Right lung (tissue), 10 donors: ENCODE measurements at places on chromosomes 2 and 18. TPM values are rescaled to one million over a fixed set of nuclear protein-coding genes. Genes with fewer than 3 reads are reported as not detected.

DNA sequence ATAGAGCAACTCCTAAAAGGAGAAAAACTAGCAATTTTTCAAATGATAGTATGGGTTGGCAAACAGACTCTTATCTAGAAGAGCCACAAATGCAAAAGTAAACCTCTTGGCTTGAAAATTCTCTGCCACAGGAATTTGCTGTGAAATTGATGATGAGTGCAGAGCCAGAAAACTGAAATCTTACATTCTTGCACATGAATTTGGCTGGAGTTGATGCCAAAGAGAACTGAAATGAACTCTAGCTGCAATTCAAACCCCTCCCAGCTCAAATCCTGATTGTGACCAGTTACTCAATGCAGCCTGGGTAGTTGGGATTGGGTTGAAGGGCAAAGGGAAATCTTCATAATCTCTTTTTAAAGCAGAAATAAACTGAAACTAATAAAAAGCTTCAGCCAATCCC, 266.6 kb downstream of the PDE11A start:
- DNase-seq = no peak

GRCh38 chr18:63258749-63259566, 60.6 kb downstream of the BCL2 start:
- DNase-seq = no peak

DNA sequence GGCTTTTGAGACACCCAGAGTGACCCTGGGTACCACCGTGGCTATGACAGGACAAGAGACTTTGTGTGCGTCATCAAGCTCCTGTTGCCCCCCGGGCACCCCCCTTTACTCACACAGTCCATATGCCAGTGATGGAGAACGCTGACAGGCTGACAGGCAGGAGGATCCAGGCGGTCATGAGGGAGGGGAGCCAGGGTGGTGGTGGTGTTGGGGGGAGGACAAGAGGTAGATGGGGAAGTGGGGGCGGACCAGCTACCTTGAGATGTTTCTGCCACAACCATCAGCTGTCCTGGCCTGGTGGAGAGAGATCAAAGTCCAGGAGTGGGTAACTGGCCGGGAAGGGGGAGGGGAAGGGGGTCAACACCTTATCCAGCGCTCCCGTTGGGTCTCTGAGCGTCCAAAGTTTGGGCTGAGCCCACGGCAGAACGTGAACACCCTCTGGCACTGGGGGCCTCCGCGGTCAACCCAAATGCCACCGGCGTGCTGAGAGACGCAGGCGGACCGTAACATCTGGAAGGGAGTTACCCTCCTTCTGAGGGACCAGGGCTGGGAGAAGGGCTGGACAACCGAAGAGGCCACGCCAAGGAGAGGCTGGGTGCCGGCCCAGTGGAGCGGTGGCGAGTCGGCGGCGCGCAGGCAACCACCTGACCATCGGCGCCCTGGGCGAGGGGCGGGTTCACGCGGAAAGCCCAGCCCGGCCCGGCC, 575 bp downstream of the TMEM150A start:
- DNase-seq = no peak

The VWC2L gene
- not detected for polyA plus RNA-seq

DNA sequence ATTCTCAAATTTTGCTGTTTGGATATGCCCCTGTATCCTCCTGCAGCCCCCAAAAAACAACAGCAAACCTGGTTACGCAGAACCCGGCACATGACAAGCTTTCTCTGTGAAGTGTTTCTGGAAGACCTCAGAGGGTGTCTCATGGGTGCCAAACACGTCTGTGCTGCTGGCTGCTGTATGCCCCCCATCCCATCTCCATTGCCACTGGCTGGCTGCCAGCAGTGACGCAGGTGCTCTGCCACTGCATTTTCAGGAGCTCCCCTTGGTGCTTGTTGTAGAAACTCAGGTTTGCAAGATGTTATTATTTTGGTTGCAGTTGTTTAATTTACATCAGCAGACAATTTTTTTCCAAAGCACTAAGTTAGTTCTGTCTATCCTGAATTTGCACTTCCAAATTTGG, 166.4 kb upstream of the FANCL start:
- no peak for DNase-seq
